ENCODE measurements at places on chromosomes 5 and 9.

- DNase-seq: no peak
These were observed 68.8 kb upstream of the LRRC70 start for GRCh38 chr5:62509806-62510205.

- no peak for DNase-seq
These were observed 5.4 kb downstream of the PCAT7 start for GRCh38 chr9:94560237-94560636.

GRCh38 chr9:101840694-101841188, 102.3 kb upstream of the GRIN3A start:
- DNase-seq: no peak

GRCh38 chr5:17492770-17493169, 5.3 kb upstream of the TAF11L2 start:
- no peak for DNase-seq

DNA sequence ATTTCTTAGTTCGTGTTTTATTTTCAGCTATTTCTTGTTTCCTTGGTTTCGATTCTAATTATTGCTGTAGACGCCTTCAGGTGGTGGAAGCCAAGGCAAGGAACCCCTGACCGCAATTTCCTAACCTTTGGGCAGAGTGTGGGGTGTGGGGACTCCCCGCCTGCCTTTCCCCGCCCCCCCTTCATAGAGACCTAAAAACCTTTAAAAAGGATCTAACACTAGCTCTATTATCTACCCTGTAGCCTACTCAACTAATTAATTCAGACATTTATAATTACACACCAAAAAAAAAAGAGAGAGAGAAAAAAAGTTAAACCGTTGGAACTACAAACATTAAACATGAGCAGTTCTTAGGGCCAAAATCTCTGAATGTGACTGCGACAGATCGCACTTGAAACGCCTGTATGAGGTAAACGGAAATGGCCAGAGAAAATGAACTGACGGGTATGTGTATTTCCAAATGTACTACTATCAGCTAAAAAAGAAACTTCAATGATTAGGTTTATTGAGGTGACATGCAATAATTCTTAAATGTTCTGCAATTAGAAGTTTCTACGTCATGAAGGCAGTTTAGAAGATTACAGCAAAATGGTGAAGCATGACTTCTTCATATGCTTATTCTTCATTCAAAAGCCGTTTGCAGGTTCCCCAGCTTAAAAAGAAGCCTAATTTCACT, 19.0 kb upstream of the FER start:
- DNase-seq: no peak

DNA sequence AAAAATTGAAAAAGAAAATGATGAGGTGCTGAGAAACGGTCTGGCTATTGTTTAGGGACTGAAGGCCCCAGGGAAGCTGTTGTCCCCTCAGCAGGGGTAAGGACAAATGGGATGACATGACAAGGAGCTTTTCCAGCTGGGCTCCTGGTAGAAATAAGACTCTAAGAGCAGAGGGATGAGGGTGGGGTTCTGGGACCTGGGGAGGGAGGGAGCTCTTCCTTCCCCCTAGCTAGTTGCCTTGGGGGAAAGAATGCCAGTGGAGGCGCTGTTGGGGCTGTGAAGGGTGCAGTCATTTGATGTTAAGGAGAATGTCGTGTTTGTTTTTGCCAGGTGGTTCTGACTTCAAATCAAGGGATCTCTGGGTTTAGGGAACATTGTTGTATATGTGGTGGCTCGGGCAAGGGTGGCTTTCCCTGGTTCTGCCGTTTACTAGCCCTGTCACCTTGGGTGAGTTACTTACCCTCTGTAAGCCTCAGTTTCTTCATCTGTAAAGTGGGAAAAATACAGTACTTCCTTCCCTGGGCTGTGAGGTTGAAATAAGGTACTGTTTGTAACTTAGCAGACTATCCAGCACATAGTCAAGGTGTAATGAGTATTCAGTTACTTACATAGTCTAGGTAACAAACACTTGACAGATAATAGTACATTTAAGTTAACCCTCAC, 47.8 kb downstream of the WWC1 start:
- DNase-seq: no peak

- peak; percentile 18 for DNase-seq
These were observed 211.7 kb downstream of the SNCAIP start for GRCh38 chr5:122523776-122524175.

DNA sequence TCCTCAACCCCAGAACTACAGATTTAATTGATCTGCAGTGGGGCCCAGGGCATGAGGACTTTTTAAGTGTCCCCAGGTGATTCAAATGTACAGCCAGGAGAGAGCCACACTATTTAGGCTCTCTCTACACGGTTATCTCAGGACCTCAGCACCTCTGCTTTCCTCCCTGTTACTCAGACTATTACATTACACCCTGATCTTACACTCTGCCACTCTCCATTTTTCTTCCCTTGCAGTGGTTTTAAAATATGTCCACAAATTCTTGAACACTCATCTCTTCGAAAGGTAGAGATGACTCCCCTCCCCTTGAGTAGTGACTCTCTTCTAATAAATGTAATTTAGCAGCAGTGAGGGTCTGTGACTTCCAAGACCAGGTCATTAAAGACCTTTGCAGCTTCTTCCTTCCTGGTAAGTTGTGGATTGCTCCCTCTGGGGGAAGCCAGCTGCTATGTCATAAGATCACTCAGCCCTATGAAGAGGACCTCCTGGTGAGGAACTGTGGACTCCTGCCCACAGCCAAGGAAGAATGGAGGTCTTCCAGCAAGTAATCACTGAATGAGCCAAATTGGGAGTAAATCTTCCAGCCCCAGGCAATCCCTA, 87.5 kb upstream of the SSBP2 start:
- peak; percentile 21 for DNase-seq

GRCh38 chr5:5316334-5316733, 106.1 kb upstream of the ICE1 start:
- DNase-seq: peak; percentile 74

DNA sequence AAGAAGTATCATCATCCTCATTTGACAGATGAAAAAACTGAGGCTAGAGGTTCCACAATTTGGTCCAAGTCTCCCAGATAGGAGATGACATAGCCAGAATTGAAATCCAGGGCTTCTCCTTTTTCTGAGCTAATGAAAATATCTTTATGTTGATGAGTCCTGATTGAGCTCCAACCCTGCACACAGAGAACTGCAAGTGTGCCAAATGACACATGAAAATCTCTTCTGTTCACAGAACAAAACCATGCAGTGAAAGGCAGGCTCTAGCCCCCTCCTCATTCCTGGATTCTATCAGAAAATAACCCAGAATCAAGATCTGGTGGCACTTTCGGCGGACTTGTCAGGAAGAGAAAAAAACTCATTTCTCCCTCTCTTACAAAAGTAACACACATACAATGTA, 124.0 kb downstream of the GLIS3 start:
- DNase-seq: no peak
